ENCODE measurements at places on chromosomes 3 and 15.

DNA sequence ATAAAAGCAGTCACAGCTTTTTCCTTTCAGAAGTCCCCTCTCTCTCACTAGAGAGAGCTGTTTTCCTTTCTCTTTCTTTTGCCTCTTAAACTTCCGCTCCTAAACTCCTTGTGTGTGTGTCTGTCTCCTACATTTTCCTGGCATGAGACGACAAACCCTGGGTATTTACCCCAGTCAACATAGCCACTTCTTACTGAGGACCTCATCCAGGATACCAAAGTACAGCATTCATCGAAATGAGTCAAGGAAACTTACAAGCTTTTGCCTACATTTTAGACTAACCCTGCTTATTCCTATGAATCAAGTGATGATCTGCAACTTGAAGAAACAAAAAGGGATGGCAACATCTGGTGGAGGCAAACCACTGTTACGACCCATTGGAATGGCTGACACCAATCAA lies 16.7 kb downstream of the PATL2 start:
- no peak for DNase-seq

DNA sequence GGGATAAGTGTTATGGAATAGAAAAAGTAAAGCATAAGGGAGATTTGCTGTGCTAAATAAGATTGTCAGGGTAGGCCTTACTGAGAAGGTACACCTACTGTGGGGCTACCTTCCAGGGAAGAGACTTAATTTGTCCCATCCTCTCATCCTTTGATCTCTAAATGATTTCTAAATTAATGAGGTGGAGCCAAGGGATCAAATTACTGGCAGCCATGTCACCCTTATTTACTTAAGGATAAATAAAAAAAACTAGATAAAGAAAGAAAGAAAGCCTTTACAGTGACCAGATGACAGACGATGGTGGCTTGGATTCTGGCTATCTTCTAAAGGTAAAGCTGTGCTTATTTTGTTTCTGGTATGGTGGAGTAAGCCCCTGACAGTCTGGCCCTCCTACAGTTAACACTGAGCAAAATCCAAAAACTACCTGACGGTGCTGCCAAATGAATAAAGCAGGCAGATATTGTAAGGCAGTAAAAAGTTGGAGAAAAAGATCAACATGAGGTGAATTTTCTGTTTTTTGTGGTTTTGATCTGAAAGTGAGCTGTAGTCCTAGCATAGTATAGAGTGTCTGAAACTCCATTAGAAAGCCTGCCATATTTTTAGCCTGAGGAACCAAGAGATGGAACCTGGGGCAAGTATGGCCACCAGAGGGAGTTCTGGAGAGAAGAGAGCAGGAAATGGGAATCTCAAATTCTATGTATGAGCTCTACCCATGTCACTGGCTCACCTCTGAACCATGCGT lies 285.1 kb upstream of the MANF start:
- peak; percentile 44 for DNase-seq

DNA sequence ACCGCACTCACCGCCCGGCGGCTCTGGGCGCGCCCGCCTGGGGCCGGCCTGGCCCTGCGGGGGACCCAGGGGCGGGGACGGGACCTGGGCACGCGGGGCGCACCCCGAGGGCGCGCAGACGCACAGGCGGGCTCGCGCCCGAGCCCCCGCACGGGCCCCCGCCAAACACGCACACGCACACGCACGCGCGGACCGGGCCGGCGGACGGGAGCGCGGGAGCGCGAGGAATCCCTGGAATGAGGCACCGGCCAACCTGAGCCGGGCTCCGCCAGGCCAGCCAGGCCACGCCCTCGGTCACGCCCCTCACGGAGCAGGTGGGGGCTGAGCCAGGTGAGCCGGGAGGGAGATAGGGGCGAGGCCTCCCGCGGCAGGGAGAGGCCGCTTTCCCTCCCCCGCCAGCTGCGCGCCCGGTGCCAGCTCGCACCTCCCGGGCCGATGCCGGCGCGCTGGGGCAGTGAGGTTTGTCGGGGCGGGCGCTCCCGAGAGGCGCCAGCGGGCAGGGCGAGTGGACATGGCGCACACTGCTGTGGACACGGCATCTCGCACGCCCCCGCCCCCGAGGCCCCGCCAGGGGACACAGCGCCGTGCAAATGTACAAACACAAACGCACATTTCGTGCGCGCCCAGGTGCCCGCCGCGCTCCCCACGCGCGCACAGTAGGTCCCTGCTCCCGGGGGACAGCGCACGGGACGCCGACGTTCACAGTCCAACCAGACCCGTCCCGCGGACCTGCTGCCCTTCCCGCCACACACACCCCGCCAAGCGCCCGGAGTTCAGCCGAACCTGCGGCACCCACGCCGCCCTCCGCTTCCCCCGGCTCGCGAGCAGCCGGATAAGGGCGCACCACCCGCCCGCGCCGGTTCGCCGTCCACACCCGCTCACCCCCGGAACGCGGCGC lies 75.9 kb upstream of the VGLL4 start:
- peak; percentile 93 for DNase-seq

GRCh38 chr3:50138266-50139200 lies 16.6 kb upstream of the SEMA3F start:
- DNase-seq: no peak

DNA sequence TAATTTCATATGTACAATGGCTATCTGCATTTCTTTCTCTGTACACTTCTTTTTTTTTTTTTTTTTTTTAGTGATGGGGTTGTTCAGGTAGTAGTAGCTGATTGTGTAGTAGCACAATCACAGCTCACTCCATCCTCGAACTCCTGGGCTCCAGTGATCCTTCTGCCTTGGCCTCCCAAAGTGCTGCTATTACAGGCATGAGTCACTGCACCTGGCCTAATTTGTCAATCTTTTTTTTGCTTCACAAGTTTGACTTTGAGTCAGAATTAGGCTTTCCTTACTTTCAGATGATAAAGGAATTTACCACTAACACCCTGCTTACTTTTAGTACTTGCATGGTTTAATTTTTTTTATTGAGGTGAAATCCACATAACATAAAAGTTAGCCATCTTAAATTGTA lies 28.0 kb downstream of the MAP1A start:
- no peak for DNase-seq

DNA sequence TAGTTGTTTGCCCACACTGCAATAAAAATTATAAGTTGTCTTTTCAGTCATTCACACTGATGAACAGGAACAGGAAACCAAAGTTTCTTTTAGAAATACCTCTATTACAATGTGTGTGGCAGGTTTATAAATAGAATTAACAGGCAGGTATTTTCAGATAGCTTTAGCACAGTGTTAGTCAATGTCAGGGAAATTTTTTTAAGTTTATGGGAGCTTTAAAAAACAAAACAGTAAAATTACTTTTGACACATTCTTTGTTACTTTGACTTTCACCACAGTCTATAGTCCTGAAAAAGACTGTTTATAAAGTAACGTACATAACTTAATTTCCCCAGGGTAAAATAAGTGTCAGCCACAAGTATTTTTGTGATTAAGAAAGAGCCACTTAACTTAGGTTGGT lies 38.1 kb downstream of the SERPINI1 start:
- no peak for DNase-seq

DNA sequence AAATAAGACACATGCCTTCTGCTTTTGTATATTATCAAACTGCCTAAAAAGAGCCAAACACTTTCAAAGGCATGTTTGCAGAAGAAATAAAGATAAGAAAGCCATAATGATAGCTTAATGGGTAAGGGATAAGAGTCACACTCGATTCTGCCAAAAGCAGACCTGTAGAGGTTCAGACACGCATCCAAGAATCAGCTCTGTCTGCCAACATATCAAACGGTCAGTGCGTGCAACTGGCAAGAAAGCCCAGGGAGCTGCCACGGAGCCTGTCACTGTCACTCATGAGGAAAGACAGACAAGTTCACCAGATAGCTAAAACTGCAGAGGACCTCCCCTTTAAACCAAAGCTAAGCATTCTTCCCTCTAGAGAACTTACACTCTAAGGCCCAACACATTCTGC lies 23.2 kb downstream of the DCP1A start:
- DNase-seq: no peak

DNA sequence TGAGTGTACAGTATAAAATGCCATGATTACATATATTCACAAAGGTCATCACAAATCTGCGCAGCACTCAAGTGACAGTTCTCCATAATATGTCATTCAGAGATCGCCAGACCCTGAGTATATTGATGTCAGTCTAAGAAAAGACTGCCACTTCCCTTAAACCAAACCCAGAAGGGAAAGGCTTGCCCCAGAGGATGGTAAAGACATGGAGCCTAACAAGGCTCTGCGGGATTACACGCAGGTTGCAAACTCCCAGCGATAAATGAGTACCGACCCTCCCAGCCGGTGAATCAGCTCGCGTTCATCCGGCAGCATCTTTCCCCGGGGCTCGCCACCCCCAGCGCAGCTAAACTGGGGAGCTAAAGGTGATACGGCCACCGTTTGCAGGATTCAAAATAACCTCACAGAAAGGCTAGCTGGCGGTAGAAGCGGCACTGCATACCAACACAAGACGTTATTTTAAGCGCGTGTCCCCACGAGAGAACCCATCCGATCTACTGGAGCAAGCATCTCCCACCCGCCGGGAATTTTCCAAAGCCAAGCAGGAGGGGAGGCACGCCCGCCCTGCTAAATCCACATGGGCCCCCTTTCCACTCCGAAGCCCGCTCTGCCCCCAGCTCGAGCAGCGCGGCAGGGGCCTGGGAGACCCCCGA lies 643 bp downstream of the MYO5A start:
- DNase-seq: peak; percentile 42

GRCh38 chr15:27448986-27449385 lies 478.0 kb downstream of the GABRG3 start:
- DNase-seq: no peak

DNA sequence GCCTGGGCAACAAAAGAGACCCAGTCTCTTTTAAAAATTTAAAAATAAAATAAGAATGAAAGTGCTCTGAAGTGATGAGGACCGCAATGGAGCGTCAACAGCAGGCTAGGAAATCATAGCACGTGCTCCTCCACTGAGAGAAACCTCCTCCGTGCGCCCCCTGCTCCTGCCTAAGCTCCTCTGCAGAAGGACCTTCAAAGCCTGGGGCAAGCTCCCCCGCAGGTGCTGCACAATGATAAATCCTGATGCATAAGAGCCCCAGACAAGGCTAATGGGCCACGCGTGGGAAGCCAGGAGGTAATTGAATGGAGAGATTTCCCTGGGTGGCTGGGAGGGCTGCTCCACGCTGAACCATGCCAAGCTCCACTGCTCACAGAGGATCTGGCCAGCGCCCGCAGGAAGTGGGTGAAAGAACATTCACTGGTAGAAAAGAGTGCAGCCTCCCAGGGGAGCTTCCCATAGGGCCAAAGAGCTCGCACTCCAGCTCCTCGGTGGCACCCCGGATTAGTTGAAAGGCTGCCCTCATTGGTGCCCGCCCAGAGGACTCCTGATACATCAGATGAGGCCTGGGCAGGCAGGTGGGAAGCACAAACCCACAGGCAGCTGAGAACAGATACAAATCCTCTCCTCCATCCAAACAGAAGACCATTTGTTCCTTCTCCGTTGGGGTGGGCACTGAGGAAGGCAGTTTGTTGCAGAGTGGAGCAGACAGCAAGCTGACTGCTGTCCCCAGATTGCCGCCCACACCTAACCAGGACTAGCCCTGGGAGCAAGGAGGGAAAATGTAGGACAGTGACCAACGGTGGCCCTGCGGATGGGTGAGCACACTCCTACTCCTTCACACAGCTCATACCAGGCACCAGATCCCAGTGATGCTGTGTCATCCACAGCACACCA lies 52.5 kb downstream of the CPN2 start:
- DNase-seq: no peak

- no peak for DNase-seq
Observed at GRCh38 chr3:73694983-73695757, 70.4 kb upstream of the PDZRN3 start.

DNA sequence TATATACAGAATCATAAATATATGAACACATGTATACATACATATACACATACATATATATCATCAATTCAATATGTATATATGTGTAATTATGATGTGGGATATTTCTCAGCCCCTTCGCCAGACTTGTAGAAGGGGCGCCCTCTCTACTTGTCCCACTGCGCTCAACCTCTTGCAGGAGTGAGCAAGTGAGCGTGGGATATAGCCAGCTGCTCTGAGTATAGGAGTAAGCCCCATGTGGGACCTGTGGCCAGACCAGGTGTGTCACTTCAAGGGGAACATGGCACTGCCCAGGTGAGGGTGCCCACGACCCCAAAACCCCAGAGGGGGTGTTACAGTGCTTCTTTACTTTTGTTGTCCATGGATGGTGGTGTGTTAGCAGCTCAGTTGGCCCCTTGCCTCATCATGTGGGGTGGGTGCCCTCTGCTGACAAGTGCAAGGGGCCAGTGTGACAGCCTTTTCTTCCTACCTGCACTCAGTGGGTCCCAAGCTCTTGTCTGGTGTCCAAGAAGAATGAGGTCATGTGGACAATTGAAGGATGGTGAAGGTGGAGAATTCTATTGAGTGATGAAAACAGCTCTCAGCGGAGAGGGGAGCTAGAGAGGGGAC lies 304.1 kb downstream of the UNC13C start:
- DNase-seq: no peak

GRCh38 chr3:113156816-113157333 lies 54.5 kb upstream of the BOC start:
- DNase-seq: no peak

DNA sequence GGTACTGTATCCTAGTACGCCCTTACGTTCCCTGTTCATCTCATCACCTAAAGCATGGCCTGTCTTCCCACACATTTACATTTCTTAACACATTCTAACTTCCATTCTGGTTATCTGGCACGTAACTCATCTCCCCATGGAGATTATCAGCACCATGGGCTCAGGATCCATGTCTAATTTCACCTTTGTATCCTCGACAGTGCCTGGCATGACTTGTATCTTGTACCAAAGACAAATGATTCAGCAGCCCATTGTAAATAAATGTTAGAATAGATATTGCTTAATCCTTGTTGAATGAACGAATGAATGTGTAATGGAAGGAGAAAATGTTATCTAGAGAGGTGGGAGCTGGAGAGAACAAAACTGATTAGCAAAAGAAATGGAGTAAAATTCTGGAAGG lies 69.7 kb upstream of the TPM1 start:
- no peak for DNase-seq

- no peak for DNase-seq
Observed at GRCh38 chr3:49942651-49943050, 2.7 kb downstream of the RBM6 start.

- no peak for DNase-seq
Observed at GRCh38 chr3:187567021-187567420, 103.2 kb downstream of the SST start.

GRCh38 chr3:69058947-69059224 lies 6.8 kb upstream of the TMF1 start:
- DNase-seq: no peak

DNA sequence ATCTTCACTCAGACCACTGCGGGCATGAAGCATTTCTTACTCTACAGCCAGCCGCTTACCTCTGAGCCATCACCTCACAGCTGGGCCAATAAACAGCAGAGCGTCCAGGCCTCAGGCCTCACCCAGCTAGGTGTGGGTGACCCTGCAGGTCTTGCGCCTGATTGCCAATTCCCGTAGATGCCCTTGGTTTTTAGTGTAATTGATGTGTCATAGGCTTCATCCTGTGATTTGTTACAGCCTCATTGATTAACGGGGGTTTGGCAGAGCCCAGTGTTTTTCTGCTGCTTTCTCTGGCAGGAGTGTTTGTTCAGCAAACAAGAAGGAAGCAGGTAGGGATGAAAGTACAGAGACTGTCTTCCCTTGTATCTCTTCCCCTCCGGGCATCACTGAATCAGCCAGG lies 49.6 kb upstream of the BNIP2 start:
- no peak for DNase-seq

- DNase-seq: no peak
Observed at GRCh38 chr15:86077070-86077469, 2.6 kb upstream of the AGBL1 start.

Measured in hepatic stellate cell (primary cell).